Inflammatory macrophage treated with lipopolysaccharide for 4 hours (primary cell): ENCODE measurements at places on chromosomes 3 and 15.
A peak's percentile ranks its signal among the peaks of the same experiment; 100 is the strongest.

- no peak for DNase-seq
Observed at GRCh38 chr3:167811031-167811430, 75.5 kb downstream of the SERPINI1 start.

- DNase-seq: no peak
Observed at GRCh38 chr3:42518800-42519567, 16.5 kb downstream of the VIPR1 start.

GRCh38 chr3:48157950-48158376, 30.3 kb downstream of the CDC25A start:
- DNase-seq: peak; percentile 60

DNA sequence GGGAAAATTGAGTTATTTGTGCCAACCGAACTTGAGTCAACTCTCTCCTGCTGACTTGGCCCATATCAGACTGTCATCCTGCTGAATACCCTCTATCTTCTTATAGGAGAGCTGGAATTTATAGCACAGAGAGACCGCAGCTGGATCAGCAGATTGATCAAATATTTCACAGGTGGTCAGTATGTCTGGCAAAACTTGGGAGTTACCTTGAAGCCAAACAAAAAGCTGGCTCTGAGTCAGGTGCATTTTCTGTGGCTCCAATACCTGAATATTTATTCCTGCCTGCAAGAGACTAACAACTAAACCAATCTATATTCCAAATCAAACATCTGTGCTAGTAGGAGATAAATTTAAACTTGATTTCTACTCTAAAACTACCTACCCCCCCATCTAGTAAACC, 752.1 kb upstream of the ALCAM start:
- no peak for DNase-seq

GRCh38 chr3:34475851-34476250, 677.4 kb downstream of the PDCD6IP start:
- DNase-seq: no peak

DNA sequence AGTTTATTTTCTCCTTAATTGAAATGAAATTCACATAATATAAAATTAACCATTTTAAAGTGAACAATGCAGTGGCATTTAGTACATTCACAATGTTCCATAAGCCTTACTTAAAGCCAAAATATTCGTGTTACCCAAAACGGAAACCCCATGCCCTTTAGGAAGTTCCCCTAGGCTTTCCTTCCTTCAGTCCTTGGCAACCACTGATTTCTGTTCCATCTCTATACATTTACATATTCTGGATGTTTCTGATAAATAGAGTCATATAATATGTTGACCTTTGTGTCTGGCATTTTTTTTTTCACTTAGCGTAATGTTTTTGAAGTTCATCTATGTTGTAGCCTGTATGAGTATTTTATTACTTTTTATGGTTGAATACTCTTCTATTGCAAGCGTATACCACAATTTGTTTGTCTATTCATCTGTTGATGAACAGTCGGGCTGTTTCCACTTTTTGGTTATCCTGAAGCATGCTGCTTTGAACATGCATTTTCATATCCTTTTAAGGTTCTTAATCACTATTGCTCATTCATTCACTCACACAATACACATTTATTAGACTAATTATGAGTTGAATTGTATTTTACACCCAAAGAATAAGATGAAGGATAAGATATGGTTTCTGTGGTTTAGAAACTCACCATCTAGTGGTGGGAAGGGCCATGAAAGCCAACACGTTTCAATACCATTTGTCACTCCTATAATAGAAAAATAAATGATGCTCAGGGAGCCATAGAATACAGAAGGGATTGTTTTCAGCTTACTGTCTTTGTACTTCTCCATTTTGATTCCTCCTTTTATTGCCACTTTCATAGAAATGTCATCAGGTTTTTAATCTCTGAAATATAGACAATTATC, 408.2 kb upstream of the CBLB start:
- no peak for DNase-seq
